ENCODE measurements at places on chromosomes 12 and 14.

GRCh38 chr14:92719421-92719820 lies 29.0 kb downstream of the LGMN start:
- peak; percentile 37 for DNase-seq

DNA sequence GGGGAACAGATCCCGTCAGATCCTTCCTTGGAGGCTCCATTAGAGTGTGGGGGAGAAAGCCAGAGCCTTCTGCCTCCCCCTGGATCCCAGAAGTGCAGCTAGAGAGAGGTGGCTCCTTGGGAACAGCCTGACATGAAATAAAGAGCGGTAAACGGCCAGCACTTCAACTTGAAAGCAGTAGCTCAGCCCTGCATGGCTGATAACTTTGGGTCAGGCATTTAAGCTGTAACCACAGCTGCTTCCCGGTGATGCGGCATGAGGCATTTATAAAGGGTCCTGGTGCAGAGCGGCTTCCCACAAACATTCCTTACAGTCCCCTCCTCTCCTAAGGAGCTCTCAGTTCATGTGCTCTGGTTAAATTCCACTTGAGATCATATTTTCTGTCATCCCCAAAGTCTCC lies 960.3 kb downstream of the VRK1 start:
- no peak for DNase-seq

DNA sequence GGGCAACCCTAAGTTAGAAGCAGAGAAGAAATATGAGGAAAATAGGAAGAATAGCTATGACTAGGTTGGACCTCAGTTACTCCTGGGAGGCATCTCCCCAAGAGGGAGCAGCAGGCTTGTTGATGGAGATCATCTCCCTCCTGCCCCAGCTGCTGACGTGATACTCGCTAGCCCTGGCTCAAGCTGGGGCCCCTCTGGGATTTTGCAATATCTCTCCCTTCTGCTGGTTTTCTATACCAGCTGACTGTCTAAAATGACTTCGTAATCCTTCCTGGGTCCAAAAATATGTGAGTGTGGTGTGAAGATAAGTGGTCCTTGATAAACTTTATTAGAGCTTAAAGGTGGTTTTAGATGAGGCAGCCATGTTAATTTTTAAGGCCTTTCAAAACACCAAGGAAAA lies 4.5 kb upstream of the HECTD4 start:
- DNase-seq = no peak

GRCh38 chr12:81440001-81440400 lies 319.1 kb downstream of the PPFIA2 start:
- no peak for DNase-seq

DNA sequence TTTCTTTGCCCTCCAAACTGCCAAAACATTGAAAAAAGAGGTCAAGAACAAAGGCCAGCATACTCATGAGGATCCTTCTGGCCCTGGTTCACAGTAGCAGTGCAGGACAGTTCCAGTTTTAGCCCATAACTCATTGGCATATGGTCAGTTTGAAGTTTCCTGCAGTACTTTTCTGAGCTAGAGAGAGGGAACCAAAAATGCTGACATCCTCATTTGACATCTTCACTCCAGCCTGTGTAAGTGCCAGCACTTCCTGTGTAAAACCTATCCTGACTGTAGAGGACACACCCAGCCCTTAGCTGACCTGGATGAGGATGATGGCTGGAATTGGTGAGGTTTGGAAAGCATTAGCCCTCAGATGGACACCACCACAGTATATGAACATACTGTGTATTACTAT lies 84.1 kb downstream of the FGD4 start:
- no peak for DNase-seq

- DNase-seq = no peak
Measured at GRCh38 chr12:17866802-17867201, 223.2 kb downstream of the RERGL start.

DNA sequence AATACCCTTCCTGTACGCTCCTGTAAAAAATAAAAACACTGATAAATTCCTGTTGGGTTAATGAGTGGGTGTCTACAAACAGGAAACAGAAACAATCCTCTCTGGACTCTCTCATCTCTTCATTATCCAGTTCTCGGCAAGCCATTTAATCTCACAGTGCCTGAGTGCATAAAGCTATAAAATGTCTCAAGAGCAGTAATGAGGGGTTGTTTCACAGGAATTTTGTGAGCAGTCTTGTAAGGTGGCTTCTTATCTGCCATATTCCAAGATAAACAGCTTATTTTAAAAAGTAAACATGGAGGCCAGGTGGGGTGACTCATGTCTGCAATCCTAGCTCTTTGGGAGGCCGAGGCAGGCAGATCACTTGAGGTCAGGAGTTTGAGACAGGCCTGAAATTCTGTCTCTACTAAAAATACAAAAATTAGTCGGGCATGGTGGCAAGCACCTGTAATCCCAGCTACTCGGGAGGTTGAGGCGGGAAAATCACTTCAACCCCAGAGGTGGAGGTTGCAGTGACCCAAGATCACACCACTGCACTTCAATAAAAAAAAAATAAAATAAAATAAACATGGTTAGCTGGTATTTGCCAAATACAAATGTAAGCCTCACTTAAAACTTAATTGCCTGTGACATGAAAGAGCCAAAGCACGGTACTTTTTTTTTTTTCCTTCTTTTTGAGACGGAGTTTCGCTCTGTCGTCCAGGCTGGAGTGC lies 54.0 kb downstream of the CLIP1 start:
- peak; percentile 34 for DNase-seq

- DNase-seq = peak; percentile 31
Measured at GRCh38 chr12:3003357-3003992, 44.3 kb downstream of the TEAD4 start.

DNA sequence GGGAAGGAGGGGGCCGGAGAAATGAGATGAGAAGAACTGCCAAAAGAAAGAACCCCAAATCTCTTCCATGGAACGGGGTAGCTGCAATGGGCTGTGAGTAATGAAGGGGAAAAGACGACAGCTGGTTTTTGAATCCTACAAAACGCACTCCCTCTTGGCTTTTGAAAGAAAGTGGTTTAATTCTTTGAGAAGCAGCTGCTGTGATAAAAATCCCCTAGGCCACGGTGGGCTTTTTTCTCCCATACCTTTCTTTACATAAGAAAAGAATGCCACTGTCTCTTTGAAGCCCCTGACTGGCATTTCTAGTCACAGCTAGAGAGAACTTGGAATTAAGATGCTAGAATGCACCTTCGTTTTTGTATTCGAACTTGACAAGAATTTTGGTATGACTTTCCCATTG lies 486.1 kb downstream of the GLT1D1 start:
- DNase-seq = no peak
